ENCODE measurements at places on chromosomes 6 and 20.

DNA sequence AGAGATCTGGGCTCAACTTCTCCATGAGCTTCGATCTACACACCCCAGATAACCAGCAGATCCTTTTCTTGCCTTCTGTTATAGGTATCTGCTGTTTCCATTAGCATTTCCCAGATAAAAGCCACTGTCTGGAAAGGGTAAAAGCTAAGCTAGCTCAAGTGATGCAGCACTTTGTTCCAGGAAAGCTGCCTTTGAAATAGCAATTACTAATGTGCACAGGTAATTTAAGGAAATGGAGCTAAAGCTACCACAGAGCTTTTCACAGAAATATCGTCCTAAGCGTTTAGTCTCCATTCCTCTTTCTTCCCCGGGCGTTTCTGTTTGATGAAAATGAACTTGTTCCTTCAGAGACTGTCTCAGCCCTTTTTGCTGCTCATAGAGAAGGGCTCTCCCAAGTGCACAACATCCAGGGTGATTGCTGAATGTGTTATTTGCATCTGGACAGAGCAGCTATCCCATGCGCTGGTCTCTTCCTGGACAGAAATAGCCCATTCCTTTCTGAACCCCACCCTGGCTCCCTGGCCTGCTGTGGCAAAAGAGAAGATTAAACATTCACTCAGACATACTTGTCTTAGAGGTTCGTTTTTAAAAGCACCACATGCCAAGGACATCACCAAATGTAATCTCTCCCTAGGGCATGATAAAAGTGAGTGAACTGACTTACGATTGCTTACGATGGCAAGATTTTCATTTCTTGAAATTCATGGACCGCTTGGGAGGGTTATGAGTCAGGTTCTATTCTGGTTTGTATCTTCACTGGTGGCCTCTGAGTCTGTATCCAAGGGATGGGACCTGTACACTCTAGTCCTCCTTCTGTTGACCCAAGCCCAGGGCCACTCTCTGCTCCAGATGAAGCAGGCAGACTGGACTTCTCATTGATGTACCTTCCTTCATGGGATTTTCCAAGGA lies 429.1 kb upstream of the CDH4 start:
- no peak for DNase-seq

GRCh38 chr6:168507730-168508129 lies 66.7 kb downstream of the SMOC2 start:
- DNase-seq: no peak

DNA sequence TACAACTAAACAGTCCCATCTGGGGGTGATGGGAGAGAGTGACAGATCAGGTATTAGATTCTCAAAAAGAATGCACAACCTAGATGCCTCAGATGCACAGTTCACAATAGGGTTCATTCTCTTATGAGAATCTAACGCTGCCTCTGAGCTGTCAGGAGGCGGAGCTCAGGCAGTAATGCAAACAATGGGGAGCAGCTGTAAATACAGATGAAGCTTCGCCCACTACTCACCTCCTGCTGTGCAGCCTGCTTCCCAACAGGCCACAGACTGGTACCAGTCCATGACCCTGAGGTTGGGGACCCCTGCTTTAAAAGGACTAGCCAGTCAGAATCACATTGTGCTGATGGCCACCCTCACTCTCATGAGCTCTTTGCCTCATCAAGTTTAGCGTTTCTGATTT lies 247.0 kb upstream of the KCNQ5 start:
- DNase-seq: no peak

DNA sequence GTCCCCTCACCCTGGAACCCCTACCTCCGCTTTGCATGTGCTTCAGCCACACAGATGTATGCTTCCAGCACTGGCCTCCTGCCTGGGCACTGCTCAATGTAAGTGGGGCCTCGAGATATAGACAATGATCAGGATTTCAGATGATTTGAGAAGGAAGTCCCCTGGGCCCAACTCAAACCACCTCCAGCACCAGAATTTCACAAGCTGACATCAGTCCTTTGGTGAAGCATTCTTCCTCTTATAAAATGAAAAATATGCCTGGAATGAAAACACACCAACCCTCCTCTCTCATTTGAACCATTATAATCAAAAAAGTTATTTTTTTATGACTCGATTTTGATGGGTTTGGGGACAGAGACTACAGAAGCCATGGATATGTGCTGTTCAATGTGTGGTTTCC lies 48.5 kb downstream of the BTBD3 start:
- DNase-seq: no peak

DNA sequence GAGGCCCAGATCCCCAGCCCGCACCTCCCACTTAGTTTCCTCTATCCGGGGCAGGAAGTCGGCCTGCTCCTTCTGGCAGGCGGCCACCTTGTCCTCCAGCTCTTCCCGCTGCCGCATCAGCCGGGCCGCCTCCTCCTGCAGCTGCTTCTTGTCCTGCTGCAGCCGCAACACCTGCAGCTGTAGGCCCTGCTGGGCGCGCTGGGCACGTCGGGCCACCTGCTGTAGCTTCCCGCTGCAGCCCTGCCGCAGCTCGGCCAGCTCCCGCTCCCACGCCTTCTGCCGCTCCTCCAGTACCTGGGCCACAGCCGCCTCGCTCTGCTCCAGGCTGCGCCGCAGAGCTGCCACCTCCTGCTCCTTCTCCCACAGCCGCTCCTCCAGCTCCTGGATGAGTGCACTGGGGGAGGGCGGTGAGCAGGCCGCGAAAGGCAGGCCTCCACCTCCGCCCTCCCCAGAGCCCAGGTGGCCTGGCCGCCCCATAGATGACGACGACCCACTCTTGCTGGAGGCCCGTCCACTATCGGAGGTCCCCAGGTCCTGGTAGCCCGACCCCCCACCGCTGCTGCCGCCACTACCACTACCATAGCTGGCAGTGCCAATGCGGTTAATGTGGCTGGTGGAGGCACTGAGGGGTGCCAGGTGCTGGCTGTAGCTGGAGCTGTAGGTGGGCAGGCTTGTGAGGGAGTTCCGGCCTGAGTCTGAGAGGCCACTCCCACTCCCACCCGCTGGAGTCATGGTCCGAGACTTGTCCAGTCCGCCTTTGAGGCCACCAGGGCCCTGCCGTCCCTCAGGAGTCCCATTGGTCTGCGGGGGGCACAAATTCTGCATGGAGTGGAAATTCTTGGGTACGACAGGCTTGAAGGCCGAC lies 6.0 kb upstream of the FASTKD5 start:
- DNase-seq: no peak

DNA sequence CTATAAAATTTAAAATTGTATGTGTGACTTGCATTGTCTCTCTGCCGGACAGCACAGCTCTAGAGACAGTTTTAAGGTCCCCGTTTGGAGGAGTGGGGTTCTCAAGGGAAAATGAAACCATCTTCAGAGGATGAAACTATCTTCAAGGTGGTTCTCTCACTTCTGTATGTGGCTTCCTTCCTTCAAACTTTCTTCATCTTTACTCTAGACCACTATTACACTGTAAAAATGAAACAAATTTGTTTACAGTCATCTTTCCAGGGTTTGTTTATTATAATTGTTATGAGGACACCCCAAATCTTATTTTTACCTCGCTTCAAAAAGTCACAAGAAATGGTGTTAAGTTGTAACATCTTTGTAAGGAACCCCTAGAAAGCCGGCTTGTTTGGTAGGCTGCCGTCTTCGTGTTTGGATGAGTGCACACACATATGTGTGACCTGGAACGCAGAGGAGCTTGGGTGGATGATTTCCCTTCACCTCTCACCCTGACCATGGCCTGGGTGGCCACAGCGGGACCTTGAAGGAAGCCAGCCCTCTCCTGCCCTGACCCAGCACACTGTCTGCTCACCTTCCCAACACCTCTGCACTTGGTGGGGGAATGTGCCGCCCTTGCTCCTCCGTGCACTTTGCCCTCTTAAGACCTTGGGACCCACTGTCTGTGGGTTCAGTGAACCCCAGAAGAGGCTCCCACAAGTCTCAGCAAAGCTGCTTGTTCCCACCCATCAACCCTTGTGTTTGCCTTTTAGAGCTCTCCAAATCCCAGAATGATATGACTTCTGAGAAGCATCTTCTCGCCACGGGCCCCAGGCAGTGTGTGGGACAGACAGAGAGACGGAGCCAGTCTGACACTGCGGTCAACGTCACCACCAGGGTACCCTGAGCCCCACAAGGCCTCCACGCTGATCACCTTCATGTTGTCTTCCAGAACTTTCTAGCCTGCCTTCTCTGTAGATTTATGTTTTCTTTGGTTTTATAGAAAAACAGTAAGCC lies 67.8 kb downstream of the SYTL3 start:
- DNase-seq: no peak

DNA sequence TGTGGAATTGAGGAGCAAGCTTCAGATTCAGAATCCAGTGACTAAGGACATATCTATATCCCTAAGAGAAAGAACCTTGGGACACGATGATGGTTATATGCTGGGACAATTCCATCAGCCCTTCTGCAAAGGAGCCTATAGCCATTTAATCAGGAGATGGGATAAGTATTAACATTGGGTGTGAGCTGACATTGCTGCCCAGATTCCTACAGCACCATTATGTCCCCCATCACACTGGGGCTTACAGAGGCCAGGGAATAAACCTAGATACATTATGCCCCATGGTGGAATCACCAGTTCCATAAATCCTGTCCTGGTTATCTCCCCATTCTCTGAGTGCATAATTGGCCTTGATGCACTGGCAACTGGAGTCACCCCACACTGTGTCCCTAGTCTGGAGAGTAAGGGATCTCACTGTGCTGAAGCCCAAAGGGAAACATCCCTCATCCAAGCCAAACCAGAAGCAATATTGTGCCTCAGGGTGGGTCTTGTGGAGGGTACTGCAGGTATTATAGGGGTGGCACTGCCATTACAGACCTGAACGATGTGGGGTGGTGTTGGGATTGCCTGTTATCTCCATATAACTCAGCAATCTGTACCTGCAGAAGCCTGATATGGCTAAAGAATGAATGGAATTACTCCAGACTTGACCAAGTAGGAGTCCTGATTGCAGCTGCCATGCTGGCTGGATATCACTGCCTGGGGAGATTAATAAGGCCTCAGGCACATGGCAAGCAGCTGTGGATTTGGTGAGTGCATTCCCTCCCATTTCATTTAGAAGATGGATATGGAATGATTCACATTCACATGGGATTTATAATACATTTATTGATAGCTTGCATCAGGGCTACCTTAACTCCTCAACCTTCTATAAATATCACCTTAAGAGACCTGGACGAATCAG lies 5.0 kb downstream of the HLA-A start:
- no peak for DNase-seq

DNA sequence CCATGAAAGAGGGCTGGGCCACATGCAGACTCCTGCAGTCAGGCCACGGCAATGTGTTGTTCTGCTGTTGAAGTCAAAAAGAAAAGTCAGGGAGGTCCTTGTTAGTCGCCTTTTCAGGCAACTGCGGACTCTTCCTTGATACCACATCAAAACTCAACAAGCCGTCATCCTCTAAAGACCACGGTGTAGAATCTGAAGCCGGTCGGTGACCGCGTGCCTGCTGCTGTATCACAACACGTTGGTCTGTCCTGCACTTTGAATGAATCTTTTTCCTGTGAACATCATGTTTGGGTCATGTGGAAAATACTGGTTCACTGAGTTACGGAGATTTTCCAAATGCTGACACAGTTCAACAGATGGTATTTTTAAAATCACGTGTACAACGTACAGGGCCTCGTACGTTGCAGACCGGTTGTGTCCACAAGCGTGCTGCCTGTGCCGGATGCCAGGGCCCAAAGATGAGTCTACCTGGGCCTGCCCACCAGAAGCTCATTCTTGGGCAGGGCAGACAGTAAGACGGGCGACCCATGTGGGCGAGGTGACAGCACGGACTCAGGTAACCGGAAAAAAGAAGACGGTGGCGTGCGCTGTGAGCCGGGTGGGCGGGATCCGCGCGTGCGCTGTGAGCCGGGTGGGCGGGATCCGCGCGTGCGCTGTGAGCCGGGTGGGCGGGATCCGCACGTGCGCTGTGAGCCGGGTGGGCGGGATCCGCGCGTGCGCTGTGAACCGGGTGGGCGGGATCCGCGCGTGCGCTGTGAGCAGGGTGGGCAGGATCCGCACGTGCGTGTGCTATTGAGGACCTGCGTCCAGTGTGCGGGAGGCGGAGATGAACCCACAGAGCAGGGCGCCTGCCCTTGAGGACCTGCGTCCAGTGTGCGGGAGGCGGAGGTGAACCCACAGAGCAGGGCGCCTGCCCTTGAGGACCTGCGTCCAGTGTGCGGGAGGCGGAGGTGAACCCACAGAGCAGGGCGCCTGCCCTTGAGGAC lies 114.5 kb downstream of the FAM120B start:
- DNase-seq: no peak

DNA sequence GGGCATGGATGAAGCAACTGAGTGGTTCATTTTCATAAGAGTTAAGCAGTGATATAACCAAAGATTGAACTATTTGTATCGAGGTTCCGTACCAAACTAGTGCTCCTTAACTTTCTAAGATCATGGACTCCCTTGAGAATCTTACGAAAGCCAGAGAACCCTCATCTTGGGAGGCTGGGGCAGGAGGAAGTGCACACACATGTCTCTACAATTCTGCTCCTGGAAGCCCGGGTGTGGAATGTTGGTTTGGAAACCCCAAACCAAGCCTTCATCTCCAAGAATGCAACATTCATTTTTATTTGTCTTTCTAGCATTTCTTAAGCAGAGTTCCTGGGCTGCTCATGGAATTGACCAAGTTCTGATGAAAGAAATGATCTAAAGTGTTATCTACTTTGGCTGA lies 250.5 kb upstream of the PRND start:
- no peak for DNase-seq

GRCh38 chr6:5706124-5707033 lies 300.3 kb downstream of the NRN1 start:
- no peak for DNase-seq

GRCh38 chr20:3857405-3857804 lies 10.8 kb downstream of the MAVS start:
- no peak for DNase-seq

GRCh38 chr6:42443312-42444060 lies 8.2 kb downstream of the TRERF1 start:
- no peak for DNase-seq

GRCh38 chr6:17705778-17706579 lies 746 bp downstream of the NUP153 start:
- DNase-seq: no peak

DNA sequence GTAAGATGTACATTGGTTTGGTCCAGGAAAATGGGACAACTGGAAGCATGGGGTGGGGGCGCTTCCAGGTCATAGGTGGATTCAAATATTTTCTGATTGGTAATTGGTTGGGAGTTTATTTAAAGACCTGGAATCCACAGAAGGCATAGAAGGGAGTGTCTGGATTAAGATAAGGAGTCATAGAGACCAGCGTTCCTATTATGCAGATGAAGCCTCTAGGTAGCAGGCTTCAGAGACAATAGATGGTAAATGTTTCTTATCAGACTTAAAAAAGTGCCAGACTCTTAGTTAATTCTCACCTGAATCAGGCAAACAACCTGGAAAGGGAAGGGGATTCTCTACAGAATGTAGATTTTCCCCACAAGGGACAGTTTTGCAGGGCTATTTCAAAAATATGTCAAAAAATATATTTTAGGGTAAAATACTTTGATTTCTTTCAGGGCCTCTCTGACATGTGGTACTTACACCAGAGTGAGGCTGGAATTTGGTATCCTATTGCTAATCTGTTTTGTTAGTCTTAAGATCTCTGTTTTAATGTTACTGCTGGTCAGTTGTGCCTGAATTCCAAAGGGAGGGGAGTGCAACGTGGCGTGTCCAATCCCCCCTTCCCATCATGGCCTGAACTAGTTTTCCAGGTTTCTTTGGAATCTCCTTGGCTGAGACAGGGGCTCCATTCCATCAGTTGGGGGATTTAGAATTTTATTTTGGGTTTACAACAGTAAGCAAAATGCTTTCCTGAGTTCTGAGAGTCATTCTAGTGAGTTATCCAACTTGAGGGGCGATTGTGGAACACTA lies 25.1 kb downstream of the PIGT start:
- DNase-seq: no peak
